ENCODE measurements at places on chromosomes 12 and 14.
A peak's percentile ranks its signal among the peaks of the same experiment; 100 is the strongest.

DNA sequence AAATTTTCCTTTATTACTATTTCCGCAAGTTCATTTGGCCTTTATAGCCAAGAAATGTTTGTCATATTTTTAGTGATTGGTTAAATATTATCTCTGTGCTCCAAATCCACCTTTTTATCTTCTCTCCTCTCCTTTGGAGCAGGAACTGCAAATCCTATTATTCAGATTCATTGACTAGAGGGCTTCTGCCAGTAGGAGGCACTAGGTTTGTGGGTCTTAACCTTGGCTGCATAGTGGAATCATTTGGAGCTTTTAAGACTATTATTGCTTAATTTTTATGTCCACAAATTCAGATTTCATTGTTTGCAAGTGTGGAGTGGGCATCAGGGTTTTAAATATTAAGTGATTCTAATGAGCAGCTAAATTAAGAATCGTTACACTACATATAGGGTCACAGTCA, 75.3 kb upstream of the SYT10 start:
- no peak for DNase-seq

- peak; percentile 87 for DNase-seq
These were observed 23.3 kb upstream of the MARK3 start for GRCh38 chr14:103361867-103362266.

GRCh38 chr12:24470050-24470449, 478.9 kb downstream of the BCAT1 start:
- DNase-seq: no peak

- no peak for DNase-seq
These were observed 890.8 kb upstream of the USP15 start for GRCh38 chr12:61369241-61369910.

- DNase-seq: peak; percentile 32
These were observed 54.3 kb upstream of the TMCC3 start for GRCh38 chr12:94704452-94705306.

- DNase-seq: no peak
These were observed 9.3 kb upstream of the TMEM106C start for GRCh38 chr12:47954058-47954457.

DNA sequence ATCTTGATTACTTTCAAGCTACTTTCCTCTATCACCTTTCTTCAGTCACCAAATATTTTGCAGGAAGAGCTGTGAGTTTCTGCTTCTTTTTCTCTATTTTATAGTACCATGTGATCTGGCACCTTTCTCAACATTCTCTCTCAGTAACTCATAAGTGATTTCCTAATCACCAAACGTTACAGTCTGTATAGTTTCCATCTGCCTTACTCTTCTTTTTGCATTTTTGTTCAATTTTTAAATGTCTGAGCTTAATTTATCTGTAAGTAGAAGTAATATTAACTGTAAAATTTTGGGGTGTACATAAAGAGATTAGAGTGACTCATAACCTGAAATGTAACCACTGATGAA, 422.1 kb upstream of the SYT1 start:
- no peak for DNase-seq

- no peak for DNase-seq
These were observed 6.0 kb downstream of the MTERF2 start for GRCh38 chr12:106980944-106981343.

DNA sequence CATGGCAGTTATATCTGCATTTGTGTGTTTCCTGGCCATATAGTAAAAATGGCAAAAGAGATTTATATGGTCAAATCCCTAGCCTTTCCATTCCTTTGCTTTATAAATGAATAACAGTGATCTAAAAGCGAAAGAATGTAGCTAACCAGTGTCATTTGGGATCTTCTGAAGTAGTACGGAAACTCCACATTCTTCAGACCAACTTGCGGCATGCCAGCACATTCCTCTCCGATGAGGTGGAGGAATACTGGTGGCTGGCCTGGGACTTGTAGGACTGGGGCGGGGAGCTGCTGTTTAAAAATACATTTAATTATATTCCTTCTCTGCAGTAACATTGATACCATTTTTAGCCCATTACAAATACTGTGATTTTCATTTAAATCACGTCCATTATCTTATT, 85.3 kb downstream of the SAMD4A start:
- DNase-seq: peak; percentile 99

DNA sequence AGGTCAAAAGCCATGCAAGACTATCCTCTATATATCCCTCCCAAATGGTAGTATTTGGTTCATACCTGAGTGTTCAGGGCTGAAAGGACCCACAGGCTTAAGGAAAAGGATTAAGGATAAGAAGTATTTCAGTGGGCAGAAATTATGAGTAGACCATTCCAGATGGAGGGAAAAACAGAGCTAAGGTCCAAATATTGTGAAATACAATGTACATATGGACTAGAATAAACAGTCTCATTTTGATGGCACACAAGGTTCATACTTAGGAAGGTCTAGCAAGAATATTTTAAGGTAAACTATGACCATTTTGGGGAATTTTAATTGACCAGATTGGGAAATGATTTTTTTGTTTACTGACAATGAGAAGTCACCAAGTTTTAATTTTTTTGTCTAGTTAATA, 124.6 kb downstream of the PRKD1 start:
- DNase-seq: no peak

DNA sequence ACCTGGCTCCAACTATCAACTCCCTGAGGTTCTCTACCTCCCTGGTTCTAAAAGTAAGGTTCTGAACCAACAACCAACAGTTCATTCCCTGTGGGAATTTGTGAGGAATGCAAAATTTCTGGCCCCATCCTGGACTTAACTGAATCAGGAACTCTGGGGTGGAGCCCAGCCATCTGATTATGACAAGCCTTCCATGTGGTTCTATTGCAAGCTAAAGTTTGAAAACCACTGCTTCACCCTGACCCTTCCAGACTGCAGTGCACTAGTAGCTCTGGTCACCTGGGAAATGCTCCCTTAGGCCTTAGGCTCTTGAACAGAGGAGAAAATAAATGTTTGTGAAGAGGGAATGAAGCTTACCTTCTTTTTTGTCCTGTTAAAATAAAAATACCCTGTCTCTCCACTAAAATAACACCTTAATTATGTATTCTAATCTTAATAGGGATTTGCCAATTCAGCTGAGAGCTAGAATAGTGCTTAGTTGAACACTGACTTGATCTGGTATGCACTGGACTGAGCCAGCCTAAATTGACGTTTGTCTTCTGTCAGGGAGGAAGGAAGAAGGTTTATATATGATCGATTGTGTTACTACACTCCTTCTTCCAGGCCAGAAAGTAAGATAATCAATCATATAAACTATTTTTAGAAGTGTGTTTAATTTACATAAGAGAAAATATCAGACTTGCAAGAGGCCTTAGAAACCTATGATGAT, 39.1 kb upstream of the DDHD1 start:
- DNase-seq: no peak

DNA sequence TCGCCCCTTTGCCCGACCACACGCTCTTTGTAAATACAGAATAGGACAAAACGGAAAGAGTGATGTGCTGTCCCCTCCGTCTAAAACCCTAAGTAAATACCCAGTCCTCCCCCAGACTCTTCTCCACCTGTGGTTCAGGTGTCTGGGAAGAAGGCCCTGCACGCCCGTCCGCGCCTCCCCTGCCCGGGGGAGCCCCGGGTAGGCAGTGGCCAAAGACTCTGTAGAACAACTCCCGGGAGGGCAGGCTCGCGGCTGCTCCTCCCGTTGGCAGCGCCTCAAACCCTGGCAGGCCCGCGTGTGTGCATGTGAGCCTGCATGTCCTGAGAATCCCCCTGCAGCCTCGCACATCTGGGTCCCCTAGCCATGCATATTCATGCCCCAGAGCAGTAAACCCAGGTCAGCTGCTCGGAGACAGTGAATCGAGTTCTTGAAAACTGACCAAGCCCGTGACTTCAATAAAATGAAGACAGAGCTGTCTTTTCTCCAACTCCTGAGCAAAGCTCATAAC, 165.8 kb downstream of the MON2 start:
- peak; percentile 23 for DNase-seq

GRCh38 chr12:94798113-94798512, 147.8 kb upstream of the TMCC3 start:
- no peak for DNase-seq

DNA sequence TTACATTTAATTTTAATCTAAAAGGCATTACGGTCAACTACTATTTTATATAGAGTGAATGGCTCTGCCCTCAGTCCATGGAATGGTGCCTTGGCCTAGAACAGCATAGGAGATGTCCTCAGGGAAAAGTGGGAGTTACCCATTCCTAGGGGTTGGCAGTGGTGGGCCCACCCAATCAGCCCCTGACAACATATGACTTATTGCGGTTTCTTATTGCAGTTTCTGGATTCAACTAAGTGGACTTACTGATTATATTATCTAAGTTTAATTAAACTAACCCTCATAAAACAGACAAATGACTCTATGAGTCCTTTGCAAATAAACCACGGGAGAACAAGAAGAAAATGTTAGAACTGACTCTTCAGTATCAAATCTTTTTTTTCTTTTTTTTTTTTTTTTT, 2.3 kb upstream of the PPP2R5E start:
- no peak for DNase-seq

DNA sequence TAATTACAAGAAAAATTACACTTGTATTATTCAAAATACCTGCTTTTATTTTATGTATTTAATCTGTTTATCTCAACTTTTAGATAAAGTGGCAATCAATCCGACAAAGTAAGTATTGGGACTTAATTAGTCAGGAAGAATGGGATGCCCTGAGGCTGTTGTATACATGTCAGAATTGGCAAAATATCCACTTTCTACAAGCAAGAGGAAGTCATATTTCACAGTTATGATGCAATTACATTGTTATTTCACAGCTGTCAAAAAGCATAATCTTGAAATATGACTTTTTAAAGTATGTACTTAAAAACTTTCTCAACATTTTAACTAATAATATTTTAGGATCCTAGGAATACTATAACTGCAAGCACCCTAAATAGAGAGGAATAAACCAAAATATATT, 357.1 kb upstream of the MGAT4C start:
- DNase-seq: no peak

DNA sequence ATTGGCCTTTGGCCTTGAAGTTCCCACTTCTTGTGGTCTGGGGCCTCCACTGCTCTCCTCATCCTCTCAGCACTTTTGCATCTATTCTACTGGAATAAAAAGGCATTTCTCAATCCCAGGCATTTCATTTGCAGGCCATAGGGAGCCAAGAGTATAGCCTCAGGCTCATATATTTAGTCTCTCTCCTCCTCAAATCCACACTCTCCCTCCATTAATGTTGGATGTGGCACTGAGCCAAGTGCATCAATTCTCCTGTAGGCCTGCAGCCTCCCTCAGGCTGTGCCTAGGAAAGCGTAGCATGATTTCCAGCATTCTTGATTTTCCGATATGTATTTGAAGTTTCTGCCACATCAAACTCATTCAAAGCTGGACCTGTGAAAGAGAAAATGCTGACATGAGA, 211.5 kb upstream of the CPNE8 start:
- DNase-seq: no peak

GRCh38 chr12:11749943-11750690, 100.6 kb downstream of the ETV6 start:
- DNase-seq: no peak

DNA sequence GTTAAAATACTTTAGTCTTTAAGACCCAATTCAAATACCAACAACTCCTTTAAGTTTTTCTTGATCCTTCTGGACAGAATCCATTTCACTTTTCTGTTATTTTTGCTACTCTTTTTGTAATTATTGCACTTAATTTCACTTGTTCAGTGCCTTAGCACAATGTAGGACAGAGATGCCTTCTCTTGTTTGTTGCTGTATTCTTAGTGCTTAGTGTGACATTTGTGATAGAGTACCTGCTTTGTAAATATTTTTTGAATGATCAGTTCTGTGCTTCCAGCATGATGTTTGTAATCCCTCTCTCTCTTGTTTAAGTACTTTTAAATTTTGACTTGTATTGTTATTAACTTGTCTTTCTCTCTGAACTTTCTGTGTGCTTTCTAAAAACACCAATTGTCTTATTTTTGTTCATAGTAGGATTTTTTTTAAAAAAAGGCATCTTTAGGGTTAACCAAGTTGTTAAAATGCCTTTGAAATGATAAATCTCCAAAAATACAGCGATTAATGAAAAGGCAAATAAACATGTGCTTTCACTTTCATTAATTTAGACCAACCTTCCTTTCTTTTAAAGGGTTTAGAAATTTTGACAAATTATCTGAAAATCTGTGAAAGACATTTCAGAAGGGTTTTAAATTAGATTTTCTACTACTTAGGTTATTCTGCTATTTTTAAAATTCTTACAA, 11.9 kb downstream of the NAA30 start:
- no peak for DNase-seq

GRCh38 chr14:22231018-22231417, 358.0 kb downstream of the DAD1 start:
- DNase-seq: no peak

DNA sequence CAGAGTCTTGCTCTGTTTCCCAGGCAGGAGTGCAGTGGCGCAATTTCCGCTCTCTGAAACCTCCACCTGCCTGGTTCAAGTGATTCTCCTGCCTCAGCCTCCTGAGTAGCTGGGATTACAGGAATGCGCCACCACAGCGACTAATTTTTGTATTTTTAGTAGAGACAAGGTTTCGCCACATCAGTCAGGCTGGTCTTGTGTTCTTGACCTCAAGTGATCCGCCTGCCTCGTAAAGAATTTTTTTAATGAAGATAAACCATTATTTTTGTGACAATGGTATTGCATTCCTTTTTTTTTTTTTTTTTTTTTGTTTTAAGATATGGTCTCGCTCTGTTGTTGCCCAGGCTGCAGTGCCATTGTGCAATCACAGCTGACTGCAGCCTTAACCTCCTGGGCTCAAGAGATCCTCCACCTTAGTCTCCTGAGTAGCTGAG, 25.8 kb downstream of the ACVR1B start:
- no peak for DNase-seq

DNA sequence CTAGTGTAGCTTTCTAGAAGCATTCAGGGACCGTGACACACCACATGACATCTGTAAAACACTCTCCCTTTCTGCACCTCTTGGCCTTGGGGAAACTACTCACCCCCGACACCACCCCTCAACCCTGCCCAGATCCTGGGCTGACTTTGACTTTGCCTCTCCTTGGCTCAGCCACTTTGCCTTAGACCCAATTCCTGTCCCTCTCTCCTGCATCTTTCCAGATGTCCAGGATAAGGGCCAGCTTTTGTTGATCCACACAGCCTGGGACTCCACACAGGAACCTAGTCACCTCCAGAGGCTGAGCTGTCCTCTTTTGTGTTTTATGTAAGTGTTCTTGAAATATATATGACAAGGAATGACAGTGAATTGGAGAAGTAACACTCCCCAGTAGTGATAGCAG, 153.7 kb upstream of the PLXNC1 start:
- no peak for DNase-seq

DNA sequence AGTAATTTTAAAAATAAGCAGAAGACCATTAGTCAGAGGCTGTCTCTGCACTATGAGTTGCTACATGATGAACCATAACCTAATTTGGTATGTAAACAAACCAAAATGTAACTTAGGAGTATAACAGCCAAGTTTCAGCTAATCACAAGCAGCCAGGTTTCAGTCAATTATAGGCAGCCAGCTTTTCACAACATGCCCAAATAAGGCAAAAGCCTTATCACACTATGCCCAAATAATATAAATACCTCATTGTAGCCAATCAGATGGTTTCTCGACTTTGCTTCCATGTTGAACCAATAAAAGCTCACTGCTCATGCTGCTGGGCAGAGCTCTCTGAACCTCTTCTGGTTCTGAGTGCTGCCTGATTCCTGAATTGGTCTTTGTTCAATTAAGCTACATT, 38.6 kb downstream of the GARIN6 start:
- DNase-seq: no peak

Data from BJ (cell line).